IMR-90 (cell line): ENCODE measurements at places on chromosomes 7 and 10. TPM values are rescaled to one million over a fixed set of nuclear protein-coding genes. Genes with fewer than 3 reads are reported as not detected.
A peak's percentile ranks its signal among the peaks of the same experiment; 100 is the strongest.

The CHRM2 gene
- total RNA-seq, result 144 and 184 TPM in 2 replicates

The NME8 gene
- total RNA-seq, result not detected in 2 replicates

DNA sequence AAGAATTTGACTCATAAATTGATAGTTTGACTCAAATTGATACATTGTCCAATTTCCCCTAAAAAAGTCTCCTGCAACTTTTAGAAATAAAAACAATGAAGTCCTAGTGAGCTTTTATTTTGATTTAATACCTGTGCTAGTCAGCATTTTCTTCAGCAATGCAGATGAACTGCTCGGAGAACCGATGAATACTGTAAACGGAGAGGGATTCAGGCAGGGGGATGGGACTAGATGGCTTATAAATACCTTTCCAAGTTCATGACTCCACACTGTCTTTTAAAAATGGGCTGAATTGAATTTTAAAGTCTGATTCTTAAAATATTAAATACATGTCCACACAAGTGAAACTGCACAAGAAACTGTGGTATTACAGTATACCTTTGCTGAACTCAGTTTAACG is 12.7 kb downstream of the EEPD1 start:
- H3K4me1 ChIP-seq, result peaks cover 2% of the 10 kb centered on the region; the same call in 1 of the 2 replicates
- no peak for DNase-seq
- no peak overlapping the region for H3K27ac ChIP-seq

DNA sequence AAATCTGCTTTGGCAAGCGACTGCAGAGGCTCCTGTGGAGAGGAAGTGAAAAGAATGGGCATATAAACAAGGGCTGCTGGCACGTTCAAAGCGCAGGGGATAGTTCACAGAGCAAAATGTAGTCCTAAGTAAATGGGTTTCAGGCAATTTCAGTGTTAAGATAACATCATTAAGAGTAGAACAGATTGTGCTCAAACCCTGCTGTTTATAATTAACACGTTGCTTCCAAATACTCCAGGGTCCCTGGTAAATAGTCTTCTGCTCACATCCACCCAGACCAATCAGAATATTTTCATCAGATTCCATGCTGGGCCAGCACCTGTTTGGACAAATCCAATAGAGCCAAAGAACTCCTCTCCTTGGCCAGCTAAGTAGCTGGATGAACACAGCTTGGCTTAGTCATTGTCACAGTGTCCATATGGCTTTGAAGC is 81.4 kb downstream of the ORC5 start:
- peaks cover 8% of the 10 kb centered on the region for H3K36me3 ChIP-seq
- H3K27me3 ChIP-seq, result no peaks in the 10 kb centered on the region
- no peak overlapping the region for H3K27ac ChIP-seq
- no peak overlapping the region for H3K4me3 ChIP-seq
- H3K4me1 ChIP-seq, result peaks cover 2% of the 10 kb centered on the region; the same call in 1 of the 2 replicates

- peak overlapping the region; percentile 50 for H3K27ac ChIP-seq
- H3K4me3 ChIP-seq, result no peak overlapping the region
- no peaks in the 10 kb centered on the region for H3K36me3 ChIP-seq
- H3K27me3 ChIP-seq, result no peaks in the 10 kb centered on the region
- peaks cover 38% of the 10 kb centered on the region for H3K4me1 ChIP-seq
- no peak for DNase-seq
Observed at GRCh38 chr10:86667421-86668181, 710 bp upstream of the LDB3 start.
